ENCODE measurements at places on chromosomes 3 and 15.

GRCh38 chr3:72907731-72908620 lies 20.1 kb downstream of the GXYLT2 start:
- no peak for DNase-seq

DNA sequence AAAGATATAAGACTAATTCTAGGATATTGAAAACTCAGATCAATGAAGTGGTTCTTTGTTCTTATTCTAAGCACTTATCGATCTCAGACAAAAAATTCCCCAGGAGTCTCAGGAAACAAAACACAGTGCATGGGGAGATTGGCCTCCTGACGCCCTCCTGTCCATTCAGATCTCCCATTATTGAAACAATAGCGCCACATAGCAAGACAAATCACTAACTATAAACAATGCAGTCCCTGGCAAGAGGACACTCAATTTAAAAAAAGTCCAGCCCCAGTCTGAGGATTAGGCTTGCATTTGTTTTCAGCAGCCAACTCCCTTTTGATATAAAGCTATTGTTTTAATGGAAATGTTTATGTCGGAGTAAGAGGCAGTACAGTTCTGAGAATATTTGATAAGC lies 528.2 kb downstream of the GABRG3 start:
- no peak for DNase-seq

GRCh38 chr3:133955892-133956291 lies 60.2 kb upstream of the RAB6B start:
- no peak for DNase-seq

GRCh38 chr15:78751602-78751979 lies 59.7 kb downstream of the ADAMTS7 start:
- no peak for DNase-seq

- peak; percentile 2 for DNase-seq
These were observed 88.9 kb downstream of the EOMES start for GRCh38 chr3:27633224-27633545.

GRCh38 chr3:124059580-124059979 lies 67.7 kb upstream of the ROPN1 start:
- DNase-seq: no peak

GRCh38 chr3:135868801-135869200 lies 96.7 kb upstream of the PPP2R3A start:
- DNase-seq: no peak

DNA sequence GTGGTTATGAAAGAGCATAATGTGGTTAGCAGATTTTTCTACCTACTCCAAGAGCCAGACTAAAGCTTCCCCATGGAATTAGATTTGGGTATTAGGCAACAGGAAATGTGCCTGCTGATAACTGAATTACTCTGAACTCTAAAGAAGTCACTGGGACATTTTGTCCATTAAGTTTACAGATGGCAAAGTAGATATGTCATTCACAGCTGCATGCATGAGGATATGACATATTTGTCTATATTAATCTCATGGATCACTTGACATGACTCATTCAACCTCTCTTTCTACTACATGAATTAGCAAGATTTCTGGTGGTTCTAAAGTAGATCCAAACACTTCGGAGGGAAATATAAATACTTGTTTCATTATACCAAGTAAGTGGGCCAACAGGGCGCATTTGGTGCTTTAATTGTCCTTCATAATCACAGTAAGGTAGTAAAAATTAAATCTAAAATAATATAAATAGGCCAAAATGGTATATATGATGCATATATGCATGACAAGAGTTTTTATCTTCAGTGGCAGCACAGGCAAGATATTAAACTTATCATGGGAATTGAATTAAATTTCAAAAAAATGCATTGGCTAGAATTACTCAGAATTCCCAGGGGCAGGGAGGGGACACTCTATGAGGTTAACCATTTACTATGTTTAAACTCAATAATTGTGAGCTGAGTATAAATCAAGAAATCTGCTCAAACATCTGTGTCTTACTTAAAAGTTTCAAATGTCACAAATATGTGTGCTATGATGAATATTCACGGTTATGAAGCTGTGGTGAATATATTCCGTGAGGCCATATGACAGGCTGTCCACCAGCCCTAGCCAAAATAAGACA lies 365.3 kb upstream of the KCNMB2 start:
- no peak for DNase-seq

GRCh38 chr15:57727031-57727430 lies 20.5 kb downstream of the POLR2M start:
- no peak for DNase-seq

DNA sequence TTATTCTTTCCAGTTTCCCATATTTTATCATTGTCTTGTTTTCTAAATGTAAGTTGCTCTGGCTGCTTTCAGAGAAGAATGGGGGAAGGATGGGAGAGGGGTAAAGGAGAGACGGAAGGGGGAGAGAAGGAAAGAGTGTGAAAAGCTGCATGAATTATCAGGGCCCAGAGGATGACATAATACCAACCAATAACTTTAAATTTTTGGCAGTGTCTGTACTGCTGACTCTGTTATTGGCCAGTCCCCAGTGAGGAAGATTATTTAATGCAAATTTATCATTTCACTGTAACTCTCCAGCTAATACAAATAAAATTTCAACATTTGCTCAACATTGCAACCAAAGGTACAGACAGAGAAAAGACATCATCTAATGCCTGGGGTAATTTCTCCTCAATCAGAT lies 551.7 kb upstream of the CFAP20DC start:
- DNase-seq: no peak

GRCh38 chr3:184353546-184353941 lies 7.9 kb downstream of the CLCN2 start:
- DNase-seq: no peak

- no peak for DNase-seq
These were observed 1.7 kb upstream of the SLC2A2 start for GRCh38 chr3:171028025-171028778.

GRCh38 chr3:31704591-31705179 lies 172.0 kb downstream of the STT3B start:
- DNase-seq: no peak

GRCh38 chr15:63716929-63717328 lies 116.8 kb downstream of the HERC1 start:
- DNase-seq: no peak

GRCh38 chr3:169628567-169628966 lies 34.9 kb downstream of the MECOM start:
- no peak for DNase-seq

DNA sequence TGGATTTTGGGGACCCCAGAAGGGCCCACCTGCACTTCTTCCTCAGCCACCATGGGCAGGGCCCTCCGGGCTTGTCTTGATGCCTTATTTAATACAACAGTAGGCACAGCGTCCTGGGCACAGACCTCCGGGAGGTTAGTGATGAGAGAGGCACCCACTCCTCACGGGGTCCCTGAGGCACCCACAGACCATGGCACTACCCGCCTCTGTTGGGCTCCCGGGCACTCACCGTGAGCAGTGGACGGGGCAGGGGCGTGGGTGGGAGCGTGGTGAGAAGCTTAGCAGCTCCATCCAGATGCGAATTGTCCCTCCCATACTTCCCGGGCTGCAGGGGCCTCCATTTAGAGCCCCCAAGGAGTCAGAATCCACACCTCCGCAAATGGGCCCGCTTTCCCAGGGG lies 317 bp upstream of the MESP2 start:
- DNase-seq: no peak

DNA sequence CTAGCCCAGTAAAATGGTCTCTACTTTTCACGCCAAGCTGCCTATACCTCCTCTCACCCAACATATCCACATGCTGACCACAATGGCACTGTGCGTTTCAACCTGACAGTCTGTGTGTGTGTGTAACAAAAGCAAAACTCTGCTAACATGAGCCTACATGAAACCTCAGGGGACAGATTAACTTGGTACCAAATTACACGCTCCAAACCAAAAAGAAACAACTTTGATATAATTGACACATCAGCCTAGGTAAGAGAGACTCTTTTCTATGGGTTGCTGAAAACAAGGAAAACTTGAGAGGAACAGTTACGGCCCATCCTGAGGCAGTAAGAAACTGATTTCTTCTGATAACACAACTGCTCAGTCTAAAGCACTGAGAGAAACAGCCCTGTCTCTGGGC lies 31.5 kb downstream of the IGF2BP2 start:
- no peak for DNase-seq

- DNase-seq: no peak
These were observed 78.6 kb downstream of the TRIM42 start for GRCh38 chr3:140756240-140757016.

GRCh38 chr3:105580296-105580965 lies 213.7 kb downstream of the ALCAM start:
- DNase-seq: no peak

DNA sequence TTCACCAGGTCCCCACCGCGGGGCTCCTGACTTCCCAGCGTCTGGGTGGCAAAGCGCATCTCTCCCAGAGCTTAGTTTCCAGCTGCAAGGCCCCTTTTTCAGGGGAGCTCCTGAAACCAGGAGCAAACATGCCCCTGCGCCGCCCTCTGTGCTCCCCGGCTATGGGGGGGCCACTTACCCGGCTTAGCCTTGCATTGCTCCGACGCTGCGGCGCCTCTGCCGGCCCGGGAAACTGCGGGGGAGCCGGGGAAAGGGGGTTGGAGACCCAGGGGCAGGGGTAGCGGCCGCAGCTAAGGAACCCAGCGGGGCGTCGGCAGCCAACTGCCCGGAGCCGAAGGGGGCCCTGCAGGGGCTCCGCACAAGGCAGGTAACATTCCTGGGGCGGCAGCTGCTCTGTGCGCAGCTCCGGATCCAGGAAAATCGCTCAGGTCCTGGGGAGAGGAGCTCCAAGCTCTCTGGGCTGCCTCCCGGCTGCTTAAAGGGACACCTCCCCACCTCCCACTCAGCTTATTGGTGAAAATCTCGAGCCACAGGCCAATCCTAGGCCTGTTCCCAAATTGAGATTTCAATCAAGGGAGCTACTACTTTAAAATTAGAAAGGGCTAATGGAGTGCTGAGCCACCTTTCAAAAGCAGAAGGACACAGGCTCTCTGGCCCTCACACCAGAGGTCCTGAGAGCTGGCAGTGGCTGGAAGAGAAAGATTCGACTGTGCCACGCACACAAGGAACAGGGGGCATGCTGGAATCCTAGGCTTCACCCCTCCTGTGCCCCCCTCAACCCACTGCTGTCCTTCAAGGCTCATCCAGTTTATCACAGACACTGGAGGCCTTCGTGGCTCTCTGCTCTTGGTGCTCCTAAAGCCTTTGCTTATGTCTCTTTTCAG lies 42.7 kb upstream of the PRICKLE2 start:
- DNase-seq: no peak

DNA sequence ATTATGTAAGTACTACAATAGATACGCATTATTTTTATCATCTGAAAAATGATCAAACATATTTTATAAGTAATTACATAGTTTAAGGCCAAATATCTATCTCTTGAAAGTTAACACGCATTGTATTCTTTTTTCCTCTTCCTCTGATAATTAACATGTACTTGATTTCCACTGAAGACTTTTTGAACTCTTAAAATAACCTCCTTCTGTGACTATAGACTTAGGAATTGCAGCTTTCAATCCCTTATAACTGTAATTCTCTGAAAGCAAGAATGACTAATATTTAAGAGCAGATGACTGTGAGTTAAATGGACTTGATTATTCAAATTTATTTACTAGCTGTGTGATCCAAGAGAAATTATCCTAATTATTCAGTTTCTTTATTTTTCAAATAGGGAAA lies 730.6 kb upstream of the NECTIN3 start:
- no peak for DNase-seq

DNA sequence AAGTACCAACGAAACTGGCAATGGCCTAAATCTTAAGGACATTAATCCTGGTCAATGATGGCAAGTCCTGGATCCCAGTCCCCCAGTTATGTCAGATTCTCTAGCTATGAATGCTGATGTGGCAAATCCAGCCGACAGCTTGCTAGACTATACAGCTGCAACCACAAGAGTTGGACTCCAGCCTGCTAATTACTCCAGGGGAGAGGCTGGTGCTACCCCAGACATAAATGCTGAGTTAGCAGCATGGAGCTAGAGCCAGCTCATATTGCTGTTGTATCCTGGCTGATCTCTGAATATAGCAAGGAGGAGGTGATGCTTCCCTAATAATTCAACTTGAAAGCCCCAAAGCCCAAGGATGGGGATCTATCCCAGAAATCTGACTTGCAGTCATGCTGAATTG lies 207.1 kb downstream of the LRRN1 start:
- no peak for DNase-seq

Measured in effector CD8-positive, alpha-beta T cell (primary cell).